Lung (tissue), 17 donors: ENCODE measurements at places on chromosomes 5 and 9. TPM values are rescaled to one million over a fixed set of nuclear protein-coding genes. Genes with fewer than 3 reads are reported as not detected.

- peak; percentile 60 for DNase-seq
These were observed 831 bp downstream of the KLHL3 start for GRCh38 chr5:137734962-137735554.

DNA sequence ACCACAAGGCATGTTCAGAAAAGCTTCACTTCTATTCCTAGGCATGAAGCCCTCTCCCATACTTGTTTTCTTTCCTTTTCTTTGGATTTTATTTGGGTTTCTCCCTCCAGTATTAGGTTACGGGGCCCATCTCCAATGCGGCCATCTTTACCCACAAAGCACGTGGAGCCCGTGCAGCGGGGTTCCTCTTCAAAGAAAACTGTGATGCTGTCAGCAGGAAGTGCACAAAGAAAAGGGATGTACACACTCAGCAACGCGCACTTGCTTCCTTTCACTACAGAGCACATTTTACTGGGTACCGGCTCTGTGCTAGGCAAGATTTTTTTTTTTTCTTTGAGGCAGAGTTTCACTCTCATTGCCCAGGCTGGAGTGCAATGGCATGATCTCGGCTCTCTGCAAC lies 106.6 kb downstream of the COL23A1 start:
- no peak for DNase-seq

DNA sequence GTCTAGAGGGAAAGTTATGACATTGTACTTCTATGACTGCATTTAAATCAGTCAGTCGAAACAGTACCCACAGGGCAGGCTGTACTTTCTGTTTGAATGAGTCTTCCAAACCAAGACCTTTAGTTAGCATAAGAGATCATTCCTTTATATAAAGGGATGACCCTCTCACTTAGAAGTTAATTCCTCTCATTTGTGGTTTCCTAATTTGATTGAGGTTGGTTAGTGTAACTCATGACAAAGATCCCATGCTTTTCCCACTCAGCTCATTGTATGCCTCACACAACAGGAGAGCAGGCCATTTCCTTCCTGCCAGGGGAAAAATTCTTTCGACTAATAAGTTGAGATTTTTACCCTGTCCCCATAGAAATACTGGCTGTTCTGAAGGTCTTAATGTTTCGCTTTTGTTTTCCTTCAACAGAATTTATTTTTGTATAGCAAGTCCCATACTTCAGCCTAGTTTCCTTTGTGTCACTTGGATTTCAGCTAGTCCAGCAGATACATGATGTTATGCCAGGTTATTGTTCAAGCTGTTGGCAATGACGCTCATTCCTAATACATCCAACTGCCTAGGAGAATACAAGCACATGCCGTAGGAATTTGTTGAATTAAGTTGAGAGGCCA lies 500.7 kb downstream of the SPATA31D1 start:
- DNase-seq: no peak

- no peak for DNase-seq
These were observed 439 bp downstream of the SSBP2 start for GRCh38 chr5:81750308-81751008.

DNA sequence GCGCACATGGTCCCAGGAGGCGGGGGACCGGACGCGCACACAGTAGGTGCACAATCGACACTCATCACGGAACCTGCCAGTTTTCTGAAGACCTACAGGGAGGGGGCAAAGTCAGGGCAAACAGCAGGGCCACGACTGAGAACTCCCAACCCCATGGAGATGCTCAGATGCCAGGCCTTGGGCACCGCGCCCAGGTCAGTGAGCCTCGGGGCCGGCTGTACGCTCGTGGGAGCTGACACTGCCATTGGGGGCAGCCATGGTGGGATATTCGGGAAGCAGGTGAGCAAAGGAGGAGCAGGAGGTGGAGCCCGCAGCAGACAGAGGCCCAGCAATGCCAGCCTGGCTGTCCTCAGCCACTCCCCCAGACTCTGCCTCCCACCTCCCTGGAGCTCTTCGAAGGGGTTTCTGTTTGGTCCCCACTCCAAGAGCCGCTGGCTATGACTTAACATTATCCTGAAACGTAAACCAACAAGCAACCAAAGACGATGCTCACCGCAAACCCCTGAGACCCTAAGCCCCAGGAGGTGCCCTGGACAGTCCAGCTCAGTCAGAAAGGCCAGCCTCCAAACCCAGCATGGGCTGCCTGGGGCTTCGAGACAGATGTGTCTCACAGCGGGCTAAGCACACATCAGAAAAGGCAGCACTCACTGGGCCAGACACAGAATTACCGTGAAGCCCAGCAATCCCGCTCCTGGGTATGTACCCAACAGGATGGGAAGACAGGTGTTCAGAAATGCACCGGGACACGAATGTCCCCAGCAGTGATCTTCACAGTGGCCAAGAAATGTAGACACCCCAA lies 78.4 kb downstream of the VAV2 start:
- no peak for DNase-seq

DNA sequence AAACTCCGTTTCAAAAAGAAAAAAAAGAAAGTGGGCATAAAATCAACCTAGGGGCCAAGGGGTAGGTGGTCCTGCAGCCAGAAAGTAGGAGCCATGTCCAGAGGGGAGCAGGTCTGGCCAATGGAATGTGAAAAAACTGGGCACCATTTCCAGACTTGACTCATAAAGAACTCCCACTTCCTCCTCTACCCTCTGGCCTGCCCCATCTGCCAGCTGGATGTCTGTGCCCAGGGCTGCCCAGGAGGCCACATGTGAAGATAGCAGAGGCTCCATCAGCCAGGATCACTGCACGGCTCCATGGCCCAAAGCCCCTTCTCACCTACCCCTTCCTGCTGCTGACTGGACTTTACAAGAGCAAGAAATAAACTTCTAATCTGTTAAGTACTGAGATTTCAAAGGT lies 42.1 kb upstream of the EEIG1 start:
- DNase-seq: no peak

DNA sequence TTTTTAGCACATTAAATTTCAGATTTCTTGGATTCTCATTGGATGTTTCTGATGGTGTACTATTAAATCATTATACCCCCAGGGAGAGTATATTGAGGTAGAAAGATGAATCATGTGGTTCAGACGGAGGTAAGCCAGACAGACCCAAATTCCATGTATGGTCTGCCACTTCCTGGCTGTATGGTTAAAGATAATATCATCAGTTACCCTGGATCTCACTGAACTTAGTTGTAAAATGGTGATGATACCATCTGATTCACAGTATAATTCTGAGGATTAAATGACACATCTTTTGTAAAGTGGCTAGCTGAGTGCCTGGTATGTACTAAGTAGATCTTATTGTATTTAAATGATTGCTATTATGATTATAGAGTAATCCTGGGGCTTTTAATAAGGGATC lies 9.3 kb downstream of the SLC27A6 start:
- DNase-seq: no peak

- peak; percentile 45 for DNase-seq
These were observed 5.7 kb downstream of the PAM start for GRCh38 chr5:102760815-102761214.

DNA sequence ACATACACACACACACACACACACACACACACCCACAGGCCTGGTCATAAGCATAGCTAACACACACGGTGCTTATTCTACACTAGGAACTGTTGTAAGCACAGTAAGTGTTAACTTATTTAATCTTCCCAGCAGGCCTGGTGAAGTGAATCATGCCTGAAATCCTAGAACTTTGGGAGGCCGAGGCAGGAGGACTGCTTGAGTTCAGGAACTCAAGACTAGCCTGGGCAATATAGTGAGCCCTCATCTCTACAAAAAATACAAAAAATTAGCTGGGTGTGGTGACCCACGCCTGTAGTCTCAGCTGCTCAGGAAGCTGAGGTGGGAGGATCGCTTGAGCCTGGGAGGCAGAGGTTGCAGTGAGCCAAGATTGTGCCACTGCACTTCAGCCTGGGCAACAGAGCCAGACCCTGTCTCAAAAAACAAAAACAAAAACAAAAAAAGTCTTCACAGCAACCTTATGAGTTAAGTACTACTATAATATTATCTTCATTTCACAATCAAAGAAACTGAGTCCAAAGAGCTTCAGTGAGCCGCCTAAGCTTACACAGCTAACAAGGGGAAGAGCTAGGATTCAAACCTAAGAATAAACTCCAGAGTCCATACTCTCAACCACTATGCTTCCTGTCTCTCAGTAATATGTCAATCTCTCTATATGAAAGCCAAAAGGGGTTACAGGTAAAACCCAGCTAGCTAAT lies 2.3 kb downstream of the MEGF9 start:
- DNase-seq: no peak

DNA sequence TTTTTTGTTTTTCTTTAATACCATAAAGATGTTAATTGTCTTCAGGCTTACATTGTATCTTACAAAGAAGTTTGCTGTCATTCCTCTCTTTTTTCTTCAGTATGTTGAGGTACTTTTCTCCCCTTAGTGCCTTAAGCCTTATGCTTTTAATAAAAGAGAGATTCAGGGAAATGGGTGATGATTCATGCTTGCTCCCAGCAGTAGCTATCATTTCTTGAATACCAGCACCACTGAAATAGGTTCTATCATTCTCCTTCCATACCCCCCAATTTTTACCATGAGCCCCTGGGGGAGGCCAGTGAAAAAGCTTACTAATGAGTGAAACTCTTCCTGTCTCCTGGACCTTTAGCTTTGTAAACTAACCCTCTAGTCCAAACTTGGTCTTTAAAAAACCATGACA lies 165.0 kb downstream of the FBXL7 start:
- DNase-seq: no peak

DNA sequence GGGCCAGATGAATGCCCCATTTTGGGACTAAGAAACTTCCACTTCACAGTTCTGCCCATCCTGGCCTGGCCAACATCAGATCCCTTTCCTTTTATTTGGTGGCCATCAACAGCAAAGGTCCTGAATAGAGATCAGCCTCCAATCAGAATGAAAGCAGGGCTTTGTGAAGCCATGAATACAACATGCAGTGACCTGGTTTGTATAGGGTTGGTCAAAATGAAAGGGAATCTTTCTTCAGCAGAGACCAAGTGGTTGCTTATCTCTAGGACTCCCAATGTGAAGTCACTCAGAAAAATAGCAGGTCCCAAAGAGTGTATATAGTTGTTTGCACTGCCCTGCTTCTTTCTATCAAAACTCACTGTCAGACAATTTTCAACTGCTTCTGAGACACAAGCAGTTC lies 113.9 kb upstream of the SLC12A2 start:
- no peak for DNase-seq

GRCh38 chr5:150516011-150516410 lies 8.1 kb downstream of the NDST1 start:
- peak; percentile 62 for DNase-seq

DNA sequence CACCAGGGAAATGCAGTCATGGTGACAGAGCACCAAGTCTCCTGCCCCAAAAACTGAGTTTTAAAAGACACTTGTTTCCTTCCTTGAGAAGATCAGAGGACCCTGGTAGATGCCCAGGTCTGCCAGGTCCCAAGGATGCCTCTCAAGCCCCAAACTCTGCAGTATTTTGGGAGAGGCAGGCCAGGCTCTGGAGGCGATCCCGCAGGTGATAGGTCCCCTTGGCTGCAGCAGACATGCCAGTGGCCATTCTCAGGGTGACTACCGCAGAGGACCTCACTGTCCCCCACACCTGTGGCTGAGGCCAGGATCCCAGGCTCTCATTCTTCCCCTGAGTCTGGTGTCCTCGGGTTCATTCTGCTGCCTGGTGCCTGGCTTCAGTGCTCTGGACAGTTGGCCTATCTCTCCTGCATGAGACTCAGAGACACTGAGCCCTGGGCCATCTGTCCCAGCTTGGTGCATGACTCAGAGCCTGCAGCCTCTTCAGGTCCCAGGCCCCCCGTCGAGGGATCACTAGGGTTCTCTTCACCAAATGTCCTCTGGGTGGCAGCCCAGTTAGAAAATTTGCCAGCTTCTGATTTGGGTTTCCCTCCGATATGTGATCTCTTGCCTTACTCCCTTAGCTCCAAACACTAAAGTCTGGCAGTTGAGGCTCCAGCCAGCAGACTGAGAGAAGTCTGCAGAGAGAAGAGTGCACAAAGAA lies 59.7 kb upstream of the GARNL3 start:
- DNase-seq: peak; percentile 46

DNA sequence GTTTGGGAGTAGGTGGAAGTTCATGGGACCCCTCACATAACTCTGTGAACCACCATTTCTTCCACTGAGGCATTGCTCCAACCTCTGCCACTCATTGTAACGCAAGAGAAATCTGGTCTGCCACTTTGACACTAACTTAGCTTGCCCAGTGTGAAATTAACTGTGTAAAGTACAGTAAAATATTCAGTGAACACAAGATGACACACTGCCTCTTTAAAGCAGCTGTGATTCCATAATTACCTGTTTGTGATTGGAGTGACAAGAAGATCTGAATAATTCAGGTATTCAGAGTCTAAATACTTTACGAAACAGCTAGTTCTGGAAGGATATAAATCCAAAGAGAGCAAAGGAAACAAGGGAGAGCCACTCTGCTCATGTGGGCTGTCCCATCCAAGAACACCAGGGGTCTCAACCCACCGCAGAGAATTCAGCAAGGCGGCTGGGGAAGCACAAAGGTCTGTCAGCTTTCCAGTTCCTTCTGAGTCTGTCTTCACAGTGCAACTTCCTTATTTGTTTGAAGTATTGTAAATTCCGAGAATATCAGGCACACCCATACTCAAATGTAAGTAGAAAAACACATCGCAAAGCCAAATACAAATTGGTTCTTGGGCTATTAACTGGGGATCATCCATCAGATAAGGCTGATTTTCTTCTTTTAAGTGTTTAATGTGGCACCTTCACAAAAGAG lies 86.9 kb downstream of the GNAQ start:
- peak; percentile 53 for DNase-seq

DNA sequence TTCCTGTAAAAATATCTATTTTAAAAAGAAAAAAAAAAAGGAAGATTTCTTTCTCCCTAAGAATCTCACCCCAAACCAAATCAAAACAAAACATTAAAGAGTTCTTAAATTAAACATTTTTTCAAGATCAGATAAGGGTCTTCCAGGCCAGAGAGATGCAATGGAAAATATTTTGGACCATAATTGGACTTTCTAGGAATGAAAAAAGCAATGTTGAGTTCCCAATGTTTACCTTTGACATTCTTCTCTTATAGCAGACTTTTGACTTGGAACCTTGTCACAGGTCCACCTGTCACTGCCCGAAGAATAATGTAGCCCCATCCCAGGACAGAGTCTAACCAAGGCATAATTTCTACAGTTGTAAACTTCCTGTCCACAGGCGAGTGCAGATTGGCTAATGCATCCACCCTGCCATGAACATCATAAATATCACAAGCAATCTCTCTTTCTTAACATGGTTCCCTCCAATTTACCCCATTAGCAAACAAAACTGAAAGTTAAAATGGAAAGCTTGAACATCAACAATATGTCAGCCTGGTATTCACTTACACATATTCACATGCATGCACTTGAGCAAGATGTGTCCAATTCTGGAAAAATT lies 121.7 kb upstream of the ZNF366 start:
- DNase-seq: no peak

- DNase-seq: no peak
These were observed 540.6 kb downstream of the EBF1 start for GRCh38 chr5:158559066-158559465.

GRCh38 chr5:176296-176823 lies 14.9 kb upstream of the LRRC14B start:
- no peak for DNase-seq

GRCh38 chr9:93635186-93636107 lies 59.1 kb downstream of the PHF2 start:
- DNase-seq: no peak

The PTPRD gene
- total RNA-seq: 23.1 TPM

The SMIM3 gene
- 19.7 TPM for total RNA-seq

The SNAPC3 gene
- total RNA-seq: 75.5 TPM

The PPP3R2 gene
- total RNA-seq: not detected

The IFNK gene
- total RNA-seq: not detected

The FGFR4 gene
- total RNA-seq: 52.0 TPM

The ARHGEF37 gene
- total RNA-seq: 9.1 TPM

The CD274 gene
- 5.9 TPM for total RNA-seq

The RGS3 gene
- total RNA-seq: 79.0 TPM

The CARTPT gene
- not detected for total RNA-seq

The PCDHGA4 gene
- 7.0 TPM for total RNA-seq

The CAMK2A gene
- 1.6 TPM for total RNA-seq

The RASGEF1C gene
- not detected for total RNA-seq

The KCNMB1 gene
- 1.4 TPM for total RNA-seq
